Esophagus squamous epithelium (tissue), 5 donors: ENCODE measurements at places on chromosomes 3 and 15.

DNA sequence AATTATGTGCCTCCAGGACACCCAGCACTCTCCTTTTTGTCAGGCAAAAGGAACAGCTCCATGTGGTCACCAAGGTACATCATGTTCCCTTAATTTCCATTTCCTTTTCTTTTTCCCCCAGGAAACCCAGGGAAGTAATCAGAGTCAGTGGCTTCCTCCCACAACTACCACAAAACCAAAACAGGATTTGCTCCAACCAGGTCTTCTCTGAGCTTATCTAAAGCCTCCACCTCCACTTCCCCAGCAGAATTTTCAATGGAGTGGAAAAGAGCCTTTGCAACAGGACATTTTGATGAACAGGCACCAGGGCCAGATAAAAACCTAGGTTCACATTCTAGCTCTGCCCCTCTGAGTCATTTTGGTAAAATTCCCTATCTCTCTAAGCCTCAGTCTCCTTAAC lies 154.3 kb downstream of the NR2F2 start:
- no peak for DNase-seq

- no peak for DNase-seq
Measured at GRCh38 chr3:56323986-56324420, 144.3 kb downstream of the ERC2 start.

- no peak for DNase-seq
Measured at GRCh38 chr15:48880070-48880634, 2.2 kb downstream of the EID1 start.

DNA sequence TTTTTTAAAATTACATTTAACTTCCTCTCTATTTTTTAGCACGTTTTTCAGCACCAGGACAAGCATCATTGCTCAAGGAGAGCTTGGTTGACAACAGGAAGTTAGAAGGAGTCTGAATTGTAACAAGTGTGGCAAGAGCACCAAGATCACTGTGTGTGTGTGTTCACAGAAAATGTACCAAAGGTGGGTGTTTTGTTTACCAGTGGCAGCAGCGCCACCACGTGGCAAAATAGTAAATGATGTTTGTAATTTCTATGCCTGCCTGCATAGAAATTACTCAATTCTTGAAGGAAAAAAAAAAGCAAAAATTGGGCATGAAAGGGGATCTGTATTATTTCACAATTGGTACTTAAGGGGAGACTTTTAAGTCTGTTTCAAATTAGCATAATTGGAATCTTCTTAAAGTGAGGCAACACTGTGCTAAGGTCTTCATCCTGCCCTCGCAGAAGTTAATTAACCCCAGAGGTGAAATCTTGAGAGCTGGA lies 7.4 kb upstream of the U2SURP start:
- no peak for DNase-seq
